ENCODE measurements at places on chromosomes 13 and 19.

GRCh38 chr19:42378225-42379215 lies 11.6 kb downstream of the CNFN start:
- DNase-seq: no peak

DNA sequence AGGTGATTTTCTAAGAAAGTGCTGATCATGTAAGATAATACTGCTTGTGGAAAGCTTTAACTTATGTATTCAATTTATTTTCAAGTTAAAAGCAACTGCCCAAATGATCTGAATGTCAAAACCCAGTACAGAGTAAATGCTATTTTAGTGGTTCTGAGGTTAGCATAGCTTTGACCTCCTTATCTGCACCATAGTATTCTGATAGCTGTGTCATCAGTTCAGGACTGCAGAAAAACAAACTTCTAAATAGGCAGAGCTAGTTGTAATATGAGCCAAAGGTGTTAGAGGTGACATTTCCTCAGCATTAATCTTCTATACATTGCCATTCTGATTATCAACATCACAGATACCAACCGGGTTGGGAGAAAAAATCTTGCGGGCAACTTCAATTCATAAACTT lies 758.7 kb downstream of the SLITRK5 start:
- DNase-seq: no peak

DNA sequence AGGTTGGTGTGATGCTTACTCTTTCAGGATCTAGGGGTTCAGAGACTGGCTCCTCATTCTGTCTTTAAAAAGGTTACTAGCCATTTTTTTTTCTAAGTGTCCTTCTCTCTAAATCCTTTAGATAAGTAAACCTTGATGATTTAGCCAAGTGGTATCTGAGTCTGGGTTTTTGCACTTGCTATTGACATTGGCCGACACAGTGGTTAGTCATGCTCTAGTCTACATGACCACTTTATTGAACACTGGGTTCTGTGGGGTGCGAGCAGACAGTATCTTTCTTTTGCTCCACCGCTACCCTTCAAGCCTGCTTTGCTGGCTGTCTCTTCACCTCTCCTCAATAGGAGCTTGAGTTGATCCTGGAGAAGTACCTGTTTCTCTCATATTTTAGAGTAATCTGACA lies 6.2 kb upstream of the NUP58 start:
- no peak for DNase-seq

DNA sequence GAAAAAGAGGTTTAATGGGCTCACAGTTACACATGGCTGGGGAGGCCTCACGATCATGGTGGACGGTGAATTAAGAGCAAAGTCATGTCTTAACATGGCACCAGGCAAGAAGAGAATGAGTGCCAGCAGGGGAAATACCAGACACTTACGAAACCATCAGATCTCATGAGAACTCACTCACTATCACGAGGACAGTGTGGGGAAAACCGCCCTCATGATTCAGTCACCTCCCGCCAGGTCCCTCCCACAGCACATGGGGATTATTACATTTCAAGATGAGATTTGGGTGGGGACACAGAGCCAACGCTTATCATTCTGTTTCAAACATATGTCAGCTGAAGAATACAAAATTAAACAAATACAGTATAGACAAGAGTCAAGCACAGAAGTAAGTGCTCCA lies 165.1 kb downstream of the PCCA start:
- DNase-seq: no peak

DNA sequence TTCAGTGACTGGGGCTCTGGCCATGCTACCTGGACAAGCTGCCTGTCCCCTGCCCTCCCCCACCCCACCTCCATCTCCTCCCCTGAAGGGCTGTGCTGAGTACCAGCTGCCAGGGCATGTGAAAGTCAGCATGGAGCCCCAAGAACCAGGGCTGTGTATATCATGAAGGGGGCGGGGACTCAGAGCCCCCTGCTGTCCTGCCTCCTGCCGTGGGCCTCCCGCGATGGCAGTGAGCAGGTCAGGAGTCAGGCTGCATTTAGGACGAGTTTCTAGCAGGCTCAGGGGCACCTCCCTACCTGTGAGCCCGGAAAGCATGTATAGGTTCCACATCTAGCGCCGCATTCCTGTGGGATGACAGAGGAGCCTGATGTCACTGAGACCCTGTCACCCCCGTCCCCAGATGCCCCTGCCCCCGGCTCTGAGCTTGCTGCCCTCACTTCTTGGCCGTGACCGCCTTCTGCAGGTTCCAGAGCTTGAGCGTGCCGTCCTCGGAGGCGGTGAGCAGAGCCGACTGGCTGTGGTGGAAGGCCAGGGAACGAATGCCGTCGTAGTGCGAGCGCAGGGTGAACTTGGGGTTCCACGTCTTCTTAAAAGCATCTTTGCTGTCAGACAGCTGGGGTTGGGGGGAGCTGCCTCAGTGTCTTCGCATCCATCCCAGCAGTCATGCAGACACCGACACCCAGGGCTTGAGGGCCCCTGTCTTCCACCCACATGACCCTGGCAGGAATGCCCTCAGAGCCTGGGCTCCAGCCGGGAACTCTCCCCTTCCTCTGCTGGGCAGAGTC lies 8.3 kb upstream of the PRKD2 start:
- DNase-seq: no peak

- DNase-seq: no peak
These were observed 1556.0 kb downstream of the EFNB2 start for GRCh38 chr13:104979281-104980030.

DNA sequence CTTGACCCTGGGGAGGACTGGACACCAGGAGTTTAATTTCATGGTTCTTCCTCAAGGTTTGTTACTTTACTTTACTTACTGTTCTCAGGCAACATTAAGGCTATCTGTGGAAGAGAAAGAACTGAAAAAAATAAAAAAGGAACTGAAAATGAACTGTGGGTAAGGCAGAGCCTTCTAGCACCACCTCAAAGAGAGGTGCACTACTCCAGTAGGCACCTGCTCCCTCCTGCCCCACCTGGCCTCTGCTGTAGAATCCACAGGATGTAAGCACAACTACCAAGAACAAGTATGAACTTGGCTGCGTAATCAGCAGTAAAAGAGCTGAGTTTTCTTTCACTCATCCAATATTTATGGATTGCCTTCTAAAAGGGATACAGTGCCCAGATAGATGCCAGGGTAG lies 12.2 kb downstream of the ZNF112 start:
- no peak for DNase-seq

DNA sequence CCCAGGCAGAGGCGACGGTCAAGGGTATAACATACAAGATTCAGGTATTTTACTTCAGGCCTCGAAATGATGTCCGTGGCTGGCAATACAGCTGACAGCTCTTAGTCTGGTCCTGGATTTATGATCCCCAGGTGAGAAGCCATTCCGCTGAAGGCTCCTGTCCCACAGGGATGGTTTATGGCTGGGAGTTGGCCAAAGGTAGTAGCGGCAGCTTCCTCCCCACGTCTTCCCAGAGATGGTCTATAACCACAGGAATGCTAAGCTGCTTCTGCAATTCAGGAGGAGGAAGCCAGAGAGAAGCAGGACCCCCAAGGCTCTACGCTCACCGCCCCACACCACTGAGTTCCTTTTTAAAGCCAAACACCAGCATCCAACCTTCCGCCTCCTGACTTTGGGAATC lies 27.1 kb downstream of the OLFM2 start:
- DNase-seq: no peak

DNA sequence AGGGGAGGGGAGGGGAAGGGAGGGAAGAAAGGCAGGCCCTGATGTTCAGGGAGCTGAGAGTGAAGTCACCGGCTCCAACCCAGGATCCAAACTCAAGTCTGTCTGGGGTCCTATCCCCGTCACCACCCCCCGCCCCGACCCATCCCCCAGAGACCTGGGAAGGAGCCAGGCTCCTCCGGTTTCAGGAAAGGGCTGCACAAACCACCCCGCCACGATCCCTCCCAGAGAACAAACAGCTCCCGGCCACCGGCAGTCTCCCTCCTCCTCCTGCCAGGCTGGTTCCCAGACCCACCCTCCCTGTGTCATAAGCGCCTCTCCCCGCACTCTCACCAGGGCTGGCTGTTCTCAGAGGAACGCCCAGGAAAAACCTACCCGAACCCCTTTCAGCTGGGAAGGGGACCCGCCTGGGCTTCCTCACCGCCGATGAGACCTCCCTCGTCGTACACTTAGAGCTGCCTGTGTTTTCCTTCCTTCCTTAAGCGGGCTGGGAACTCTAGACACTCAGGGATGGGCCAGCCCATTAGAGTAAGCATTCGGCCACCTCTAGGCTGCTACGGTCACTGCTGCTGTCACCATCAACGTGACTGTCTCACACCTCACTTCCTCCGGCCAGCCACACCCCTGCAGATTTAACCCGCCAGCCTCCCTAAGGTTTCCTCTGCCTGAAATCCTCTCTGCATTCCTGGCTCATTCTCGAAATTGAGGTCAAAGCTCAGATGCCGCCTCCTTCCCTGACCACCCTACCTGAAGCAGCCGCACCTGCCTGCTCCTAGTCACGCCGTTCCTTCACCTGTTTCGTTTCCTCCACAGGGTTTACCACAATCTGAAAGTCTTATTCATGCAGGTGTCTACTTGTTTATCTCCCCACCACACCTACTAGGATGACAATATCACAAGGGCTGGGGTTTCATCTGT lies 6.3 kb upstream of the RDH13 start:
- DNase-seq: no peak

GRCh38 chr13:52033039-52033438 lies 8.5 kb downstream of the UTP14C start:
- no peak for DNase-seq

DNA sequence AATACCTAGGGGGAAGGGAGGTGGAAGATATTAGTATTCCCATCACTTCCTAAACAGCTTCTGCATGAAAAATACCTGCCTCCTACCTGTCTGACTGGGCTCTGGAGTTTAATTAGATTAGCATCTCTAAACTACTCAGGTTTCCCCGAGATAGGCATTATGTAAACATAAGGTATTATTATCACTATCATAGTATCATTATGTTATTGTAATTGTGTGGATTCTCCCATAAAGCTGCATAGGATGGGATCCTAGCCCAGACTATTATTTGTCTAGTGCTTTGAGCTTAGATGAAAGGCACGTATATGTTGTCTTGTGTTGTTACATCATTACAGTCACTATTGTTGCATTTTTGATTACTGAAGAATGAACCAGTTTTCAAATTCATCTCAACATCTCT lies 115.2 kb upstream of the SOX21 start:
- no peak for DNase-seq
